ENCODE measurements at places on chromosomes 5 and 9. TPM values are rescaled to one million over a fixed set of nuclear protein-coding genes. Genes with fewer than 3 reads are reported as not detected.

Gene FST
- polyA plus RNA-seq = 3.9 TPM

Gene TSTD2
- 21.2 TPM for polyA plus RNA-seq

Gene SLC35A4
- 62.5 TPM for polyA plus RNA-seq

Gene SOHLH1
- not detected for polyA plus RNA-seq

Gene ANKRD18B
- polyA plus RNA-seq = 0.22 TPM

GRCh38 chr9:126009047-126009446 is 261.9 kb downstream of the PBX3 start:
- DNase-seq = no peak

DNA sequence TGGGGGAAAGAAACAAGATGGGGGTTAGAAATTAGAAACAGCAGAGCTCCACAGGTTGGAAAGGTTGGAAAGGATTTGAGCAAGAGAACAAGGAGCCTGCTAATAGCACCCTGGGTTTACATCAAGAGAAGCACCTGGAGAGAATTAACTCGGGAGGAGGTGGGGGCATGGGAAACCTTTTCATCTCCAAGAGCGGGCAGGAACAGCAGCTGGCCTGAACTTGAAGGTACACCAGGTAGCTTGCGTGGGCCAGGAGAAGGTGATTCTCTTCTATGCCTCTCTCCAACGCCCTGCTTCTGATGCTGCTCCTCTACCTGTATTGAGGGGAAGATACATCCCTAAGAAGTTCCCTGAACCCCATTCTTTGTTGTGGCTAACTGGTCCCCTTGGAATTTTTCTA is 37.1 kb upstream of the GLRX start:
- no peak for DNase-seq

DNA sequence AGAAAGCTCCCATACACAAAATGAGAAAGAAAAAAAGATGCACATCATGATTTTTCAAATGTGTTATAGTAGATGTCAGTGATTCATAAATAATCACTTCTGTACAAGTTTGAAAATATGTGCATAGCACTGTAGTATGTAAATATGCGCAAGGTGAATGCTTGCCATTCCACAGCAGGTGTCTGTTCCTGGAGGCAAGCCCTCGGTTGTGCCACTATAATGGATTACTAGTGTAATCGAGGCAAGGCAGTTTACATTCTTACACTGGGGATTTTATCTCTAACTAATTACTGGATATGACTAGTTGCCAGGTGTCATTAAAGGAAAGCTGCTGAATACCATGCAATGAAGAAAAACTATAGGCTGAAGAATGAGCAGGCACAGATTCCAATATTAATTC is 93.6 kb downstream of the ARHGEF28 start:
- no peak for DNase-seq

DNA sequence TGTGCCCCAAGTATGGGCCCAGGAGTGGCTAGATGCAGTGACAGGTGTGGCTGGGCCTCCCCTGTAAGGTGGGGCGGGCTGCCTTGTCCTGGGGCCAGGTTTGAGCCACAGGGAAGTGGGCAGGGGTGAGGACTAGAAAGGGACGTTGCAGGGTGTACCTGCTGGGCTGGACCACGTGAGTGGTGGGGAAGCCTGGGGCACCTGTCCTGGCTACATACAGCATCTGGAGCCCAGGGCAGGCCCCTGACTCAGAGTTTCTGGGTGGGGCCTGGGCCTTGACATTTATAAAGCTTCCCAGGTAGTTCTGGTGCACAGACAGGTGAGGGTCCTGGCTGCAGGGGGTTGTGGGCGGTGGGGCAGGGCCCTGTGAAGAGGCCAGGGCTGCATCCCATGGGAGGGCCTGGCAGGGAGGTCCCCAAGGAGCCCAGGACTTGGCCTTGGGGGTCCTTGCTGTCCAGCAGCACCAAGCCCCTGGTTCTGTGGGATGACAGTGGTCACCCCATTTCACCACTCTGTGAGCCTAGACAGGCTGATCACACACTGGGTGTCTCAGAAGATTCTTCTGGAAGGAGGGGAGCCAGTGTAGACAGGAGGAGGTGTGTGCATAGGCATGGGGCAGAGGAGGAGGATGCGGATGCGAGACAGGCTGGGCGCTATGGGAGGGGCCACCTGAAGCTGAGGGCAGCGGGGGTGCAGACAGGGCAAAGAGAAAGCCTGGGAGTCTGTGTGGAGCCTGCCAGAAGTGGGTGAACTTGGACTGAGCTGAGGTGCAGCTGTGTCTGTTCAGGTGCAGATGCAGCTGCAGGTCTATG is 94.0 kb downstream of the PHF2 start:
- no peak for DNase-seq

DNA sequence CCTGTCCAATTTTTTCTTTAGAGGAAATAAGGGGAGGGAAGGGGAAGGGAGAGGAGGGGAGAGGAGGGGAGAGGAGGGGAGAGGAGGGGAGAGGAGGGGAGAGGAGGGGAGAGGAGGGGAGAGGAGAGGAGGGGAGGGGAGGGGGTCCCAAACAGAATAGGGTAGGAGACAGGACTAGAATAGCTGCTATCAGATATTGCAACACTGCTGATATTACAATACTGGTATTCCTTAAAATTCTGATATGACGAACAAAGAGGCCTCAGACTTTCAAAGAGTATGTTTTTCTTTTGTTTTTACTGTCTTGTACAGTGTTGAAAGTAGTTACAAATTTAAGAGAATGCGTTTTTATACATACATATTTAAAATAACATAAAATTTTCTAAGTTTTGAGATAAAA is 67.5 kb downstream of the RICTOR start:
- no peak for DNase-seq

DNA sequence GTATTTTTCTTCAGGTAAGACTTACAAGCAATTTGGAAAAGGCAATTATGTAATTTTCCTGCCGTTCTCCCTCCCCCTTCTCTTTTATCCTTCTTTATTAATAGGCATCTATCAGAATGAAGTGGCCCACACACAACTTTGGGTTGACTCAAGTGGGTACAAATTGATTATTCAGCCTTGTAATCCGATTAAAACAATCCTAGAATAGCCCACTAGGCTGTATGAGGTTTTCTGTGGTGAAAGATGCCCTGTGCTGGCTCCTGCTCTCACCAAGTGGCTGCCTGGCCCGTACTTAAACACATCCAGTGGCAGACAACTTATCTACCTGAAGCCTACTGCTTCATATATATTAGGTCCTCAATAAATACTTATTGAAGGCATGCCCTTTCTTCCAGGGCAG is 177.3 kb upstream of the C9orf72 start:
- no peak for DNase-seq

- no peak for DNase-seq
Observed at GRCh38 chr9:136997371-136997770, 1.0 kb upstream of the CLIC3 start.

DNA sequence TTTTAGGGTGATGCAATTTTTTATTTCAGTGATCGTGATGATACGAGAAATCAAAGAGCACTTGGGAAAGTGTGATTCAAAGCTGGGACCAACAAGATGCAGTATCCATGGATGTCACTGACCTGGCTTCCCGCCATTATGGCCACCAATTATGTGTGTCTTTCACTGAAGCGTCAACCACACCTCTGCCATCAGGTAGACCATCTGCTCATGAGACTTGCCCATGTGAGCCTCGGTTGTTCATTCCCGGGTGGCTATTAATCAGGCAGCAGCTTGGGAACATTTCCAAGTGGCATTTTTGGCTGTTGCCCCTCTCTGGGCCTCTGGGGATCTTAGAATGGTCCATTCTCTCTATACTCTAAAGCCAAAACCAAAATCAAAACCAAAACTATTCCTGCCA is 436.0 kb upstream of the ADAMTSL1 start:
- no peak for DNase-seq

DNA sequence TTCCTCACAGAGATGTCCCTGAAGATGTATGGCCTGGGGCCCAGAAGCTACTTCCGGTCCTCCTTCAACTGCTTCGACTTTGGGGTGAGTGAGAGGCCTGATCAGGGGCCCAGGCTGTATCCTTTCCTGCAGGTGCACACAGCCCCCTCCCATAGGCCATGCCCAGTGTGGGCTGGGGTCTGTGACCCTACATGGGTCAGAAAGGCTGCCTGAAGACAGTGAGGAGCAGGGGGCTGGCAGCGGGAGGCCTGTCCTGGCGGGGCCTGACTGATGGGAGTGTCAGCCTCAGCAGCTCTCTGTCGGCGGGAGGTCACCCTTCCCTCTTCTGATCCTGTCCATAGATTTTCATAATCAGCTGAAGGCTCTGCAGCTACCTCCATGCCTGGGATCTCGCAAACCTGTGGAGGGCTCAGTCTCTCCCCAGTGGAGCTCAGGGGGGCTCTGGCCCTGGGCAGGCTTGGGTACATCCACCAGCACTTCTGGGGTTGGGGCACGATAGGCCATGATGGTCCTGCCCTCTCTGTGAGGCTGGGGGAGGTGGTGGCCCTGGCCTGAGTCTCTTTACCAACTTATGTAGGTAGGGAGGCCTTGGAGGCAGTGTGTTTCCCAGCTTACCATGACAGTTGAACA is 98.5 kb downstream of the CACNA1B start:
- DNase-seq = no peak

- no peak for DNase-seq
Observed at GRCh38 chr9:134411440-134412297, 85.4 kb downstream of the RXRA start.

GRCh38 chr5:40503439-40503838 is 176.3 kb upstream of the PTGER4 start:
- no peak for DNase-seq

Measured in large intestine (tissue), 12 donors.